Stromal cell of bone marrow (primary cell): ENCODE measurements at places on chromosomes 11 and 22.

- no peak for DNase-seq
Measured at GRCh38 chr22:20395907-20396287, 1.9 kb downstream of the ZNF74 start.

GRCh38 chr11:2094354-2095197 lies 44.6 kb downstream of the IGF2 start:
- DNase-seq: no peak

- DNase-seq: no peak
Measured at GRCh38 chr11:33324302-33324985, 67.3 kb downstream of the HIPK3 start.

DNA sequence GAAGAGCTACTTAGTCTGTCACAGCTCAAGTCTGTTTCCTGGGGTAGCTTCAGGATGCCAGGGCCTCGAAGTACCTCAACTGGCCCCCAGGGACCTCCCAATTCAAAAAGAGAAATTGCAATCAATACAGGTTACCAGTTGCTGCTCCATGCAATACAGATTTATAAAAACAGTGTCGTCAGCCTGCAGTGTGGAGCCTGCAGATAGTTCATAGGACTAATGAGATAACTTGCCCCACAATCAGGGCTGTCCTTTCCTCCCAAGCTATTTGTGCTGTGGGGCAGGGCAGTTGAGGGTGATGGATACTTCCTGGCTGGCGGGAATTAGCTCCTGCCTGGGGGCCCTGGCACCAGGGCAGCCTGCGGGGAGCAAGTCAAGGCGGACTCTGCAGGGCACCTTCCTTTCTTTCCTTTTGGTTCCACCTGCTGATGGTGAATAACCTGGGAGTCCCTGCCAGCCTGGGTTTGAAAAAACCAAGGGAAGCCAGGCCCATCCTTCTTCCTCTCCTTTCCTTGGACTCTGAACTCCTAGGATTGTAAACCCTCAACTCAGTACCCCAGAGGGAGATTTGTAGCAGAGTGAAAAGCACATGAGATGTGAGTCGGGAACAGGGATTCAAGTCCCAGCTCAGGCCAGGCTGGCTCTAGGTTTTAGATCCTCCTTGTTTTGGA lies 216.6 kb downstream of the CEP164 start:
- no peak for DNase-seq

DNA sequence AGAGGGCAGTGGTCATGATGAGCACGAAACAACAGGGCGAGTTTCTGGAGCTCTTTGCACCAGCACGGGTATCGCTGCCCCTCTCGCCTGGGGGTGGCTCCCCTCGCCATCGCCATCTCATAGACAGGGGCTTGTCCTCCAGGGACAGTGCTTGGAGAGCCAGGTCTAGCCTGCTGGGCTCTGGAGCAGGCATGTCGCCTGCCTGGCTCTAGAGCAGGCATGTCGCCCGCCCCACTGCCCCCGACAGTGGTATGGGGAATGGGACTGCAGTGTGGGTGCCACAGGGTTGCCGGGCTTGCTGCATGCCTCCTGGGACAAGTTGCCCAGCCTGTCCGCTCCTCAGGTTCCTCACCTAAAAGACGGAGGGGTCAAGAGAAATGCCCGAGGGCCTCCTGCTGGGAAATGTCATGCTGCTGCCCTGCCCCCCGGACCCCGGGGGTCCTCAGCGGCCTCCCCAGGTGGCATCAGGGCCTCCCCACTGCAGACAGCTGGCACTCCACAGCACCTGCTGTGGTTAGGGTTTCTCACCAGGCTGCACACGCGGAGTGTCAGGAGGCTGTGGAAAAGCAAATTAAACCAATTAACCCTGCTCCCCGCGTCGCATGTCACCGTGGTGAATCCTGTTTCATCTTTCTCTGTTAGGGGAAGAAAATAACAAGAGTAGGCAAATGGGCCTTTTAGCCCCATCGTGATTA lies 403.0 kb downstream of the TBC1D22A start:
- no peak for DNase-seq

DNA sequence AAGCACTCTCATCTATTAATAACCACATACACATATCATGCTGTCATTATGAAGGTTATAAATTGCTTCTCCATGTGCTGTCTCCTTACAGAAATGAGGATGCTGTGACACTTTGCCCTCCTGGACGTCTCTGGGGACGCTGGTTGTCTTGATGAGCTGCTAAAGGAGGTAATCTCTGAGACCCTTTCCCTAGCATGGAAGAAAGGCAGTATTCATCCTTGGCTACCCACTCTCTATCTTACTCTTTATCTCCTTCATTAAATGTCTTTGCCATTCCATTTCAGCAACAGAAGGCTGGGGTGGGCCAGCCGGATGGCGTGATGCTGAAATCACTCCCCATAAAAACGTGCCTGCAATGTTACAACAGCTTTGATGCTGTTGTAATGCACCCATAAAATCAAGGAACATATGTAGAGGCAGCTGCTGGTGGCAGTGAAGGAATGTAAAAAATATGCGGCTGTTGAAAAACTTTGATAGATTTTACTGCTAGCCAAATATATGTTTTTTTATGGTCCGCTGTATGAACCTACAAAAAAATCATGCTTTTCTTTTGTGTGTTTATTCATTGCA lies 715.1 kb upstream of the API5 start:
- DNase-seq: no peak

DNA sequence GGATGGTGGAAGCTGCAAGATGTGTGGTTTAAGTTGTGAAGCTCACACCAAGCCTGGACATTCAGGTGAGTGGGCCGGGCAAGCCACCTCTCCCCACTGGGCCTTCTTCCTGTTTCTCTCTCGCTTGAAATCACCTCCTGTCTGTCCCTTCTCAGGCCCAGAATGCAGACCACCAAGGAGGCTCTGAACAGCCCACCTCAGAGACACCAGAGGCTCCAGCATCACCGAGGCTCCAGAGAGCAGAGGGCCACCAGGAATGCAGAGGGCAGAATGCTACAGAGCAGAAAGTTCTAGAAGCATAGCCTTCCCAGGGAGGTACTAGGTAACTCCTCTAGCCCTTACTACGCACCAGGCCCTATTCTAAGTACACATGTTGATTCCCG lies 14.8 kb upstream of the IL2RB start:
- DNase-seq: no peak

DNA sequence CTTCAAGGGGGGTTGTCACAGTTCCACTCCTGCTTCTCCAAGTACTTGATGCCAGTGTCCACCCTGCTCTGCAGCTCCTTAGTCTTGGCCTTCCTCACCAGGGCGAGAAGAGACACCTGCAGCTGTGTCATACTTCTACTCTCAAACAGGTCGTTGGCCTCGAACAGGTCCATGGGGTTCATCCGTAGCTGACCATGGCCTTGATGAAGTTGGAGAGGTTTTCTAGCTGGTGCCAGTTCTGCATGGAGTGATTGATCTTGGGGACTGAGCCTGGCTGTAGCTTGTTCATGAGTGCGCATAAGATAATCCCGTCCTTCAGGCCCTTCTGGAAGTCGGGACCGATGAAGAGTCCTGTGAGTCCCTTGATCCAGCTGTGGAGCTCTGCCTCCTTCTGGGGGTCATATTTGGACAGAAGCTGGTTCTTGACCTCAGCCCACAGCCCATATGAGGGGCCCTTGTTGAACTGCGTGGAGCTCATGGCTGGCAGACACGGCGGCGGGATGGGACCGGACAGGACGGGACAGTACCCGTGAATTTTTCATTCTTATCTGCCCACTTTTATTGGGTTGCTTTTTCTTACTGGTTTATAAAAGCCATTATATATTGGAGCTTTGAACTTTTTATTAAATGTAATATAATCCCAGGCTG lies 33.4 kb upstream of the HORMAD2 start:
- no peak for DNase-seq

GRCh38 chr11:117872975-117873827 lies 3.3 kb downstream of the FXYD6 start:
- DNase-seq: no peak

GRCh38 chr11:88521799-88522201 lies 184.3 kb upstream of the CTSC start:
- no peak for DNase-seq

DNA sequence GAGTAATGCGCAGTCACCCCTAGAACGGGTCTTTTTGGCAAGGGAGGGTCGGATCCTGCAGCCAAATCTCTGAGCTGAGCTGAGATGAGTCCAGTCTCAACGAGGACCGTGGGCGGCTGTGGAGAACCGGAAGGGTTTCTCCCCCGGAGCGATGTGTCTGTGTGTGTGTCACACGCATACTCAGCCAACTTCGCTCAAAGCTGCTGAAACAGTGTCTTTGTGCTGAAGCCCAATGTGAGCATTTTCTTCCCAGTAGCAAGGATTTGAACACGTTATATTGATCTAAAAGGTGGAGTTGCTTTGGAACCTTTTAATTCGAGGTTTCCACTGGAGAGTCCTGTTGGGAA lies 1.4 kb upstream of the CELSR1 start:
- no peak for DNase-seq
